ENCODE measurements at places on chromosomes 11 and 22.

- no peak for DNase-seq
Observed at GRCh38 chr11:69137151-69137844, 18.4 kb upstream of the SMIM38 start.

DNA sequence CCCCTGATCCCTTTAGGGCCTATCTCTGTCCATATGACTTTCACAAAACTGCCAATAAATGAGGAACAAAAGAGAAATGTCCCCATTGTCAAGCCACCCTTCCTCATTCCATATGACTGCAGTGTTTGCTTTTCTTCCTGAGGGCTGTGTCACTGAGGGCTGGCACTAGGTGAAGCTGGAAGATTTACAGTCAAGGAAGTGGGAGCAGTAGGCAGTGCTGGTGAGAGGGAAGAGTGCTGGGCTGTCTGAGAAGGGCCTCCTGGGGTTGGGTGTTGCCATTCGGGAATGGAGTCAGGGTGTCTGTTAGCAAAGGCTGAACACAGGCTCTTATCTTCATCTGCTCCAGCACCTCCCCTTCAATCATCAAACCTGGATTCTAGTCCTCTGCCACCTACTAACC is 30.9 kb downstream of the INSC start:
- no peak for DNase-seq

GRCh38 chr11:87754685-87755084 is 420.6 kb downstream of the RAB38 start:
- no peak for DNase-seq

DNA sequence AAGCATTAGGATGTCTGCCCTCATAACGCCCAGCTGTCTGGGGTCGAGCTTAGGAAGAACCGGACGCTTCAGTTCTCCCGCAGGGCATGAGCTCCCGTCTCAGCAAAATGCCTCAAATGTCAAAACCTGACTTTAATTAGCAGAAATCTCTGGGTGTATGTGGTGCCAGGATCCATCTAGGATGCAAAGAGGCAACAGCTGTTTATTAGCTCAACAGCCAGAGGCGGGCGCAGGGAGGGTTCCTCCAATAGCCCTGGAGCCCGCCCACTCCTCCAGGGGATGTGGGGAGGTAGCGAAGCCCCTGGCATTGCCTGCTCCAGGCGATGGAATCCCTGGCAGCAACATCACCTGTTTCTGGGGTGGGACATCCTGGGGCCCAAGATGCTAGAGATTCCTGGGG is 39.4 kb upstream of the RTL6 start:
- DNase-seq = no peak

GRCh38 chr22:28958611-28959010 is 75.2 kb downstream of the ZNRF3 start:
- no peak for DNase-seq

- no peak for DNase-seq
Observed at GRCh38 chr11:31808721-31809540, 2.2 kb downstream of the PAX6 start.

GRCh38 chr11:20038972-20039371 is 121.3 kb downstream of the DBX1 start:
- DNase-seq = no peak

DNA sequence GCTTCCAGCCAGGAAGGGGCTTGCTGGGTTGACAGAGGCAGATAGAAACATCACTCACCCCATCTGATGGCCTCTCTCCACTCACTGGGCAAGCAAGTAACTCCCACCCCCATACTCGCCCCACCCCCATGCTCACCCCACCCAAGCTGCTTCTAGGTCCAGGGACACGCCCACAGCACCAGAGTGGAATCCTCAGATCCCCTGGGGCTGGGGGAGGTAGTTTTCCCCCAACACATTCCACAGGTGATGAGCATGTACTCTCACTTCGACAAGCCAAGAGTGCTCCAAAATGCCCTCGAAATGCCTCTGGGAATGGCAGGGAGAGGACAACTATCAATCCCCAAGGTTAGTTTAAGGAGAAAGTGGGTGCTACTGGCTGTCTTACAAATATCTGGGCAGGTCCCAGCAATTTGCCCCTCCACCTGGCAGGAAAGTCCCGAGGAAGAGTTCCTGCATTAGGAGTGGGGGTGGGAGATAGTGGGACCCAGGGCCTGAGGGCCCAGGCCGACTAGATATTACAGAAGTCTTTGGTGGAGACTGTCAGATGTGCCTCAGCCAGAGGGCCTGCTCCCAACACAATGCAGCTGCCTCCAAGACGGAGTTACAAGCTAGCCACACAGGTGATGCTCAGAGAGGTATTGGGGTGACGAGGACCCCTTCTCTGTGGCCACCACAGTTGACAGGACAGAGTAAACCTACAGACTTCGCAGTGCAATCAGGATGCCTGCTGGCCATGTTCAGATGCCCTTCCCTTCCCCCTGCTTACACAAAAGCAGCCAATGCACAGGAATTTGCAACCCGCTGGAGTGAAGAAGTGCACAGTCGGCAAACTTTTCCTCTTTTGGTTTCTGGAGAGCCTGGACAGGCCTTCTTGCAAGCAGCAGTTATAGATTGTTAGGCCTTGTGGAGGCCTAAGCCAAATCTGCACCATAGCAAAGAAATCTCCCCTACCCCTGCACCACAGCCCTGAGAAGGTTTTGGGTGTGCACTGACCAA is 2.9 kb upstream of the LMO1 start:
- DNase-seq = no peak

- DNase-seq = no peak
Observed at GRCh38 chr11:4072668-4073285, 21.8 kb upstream of the RRM1 start.

DNA sequence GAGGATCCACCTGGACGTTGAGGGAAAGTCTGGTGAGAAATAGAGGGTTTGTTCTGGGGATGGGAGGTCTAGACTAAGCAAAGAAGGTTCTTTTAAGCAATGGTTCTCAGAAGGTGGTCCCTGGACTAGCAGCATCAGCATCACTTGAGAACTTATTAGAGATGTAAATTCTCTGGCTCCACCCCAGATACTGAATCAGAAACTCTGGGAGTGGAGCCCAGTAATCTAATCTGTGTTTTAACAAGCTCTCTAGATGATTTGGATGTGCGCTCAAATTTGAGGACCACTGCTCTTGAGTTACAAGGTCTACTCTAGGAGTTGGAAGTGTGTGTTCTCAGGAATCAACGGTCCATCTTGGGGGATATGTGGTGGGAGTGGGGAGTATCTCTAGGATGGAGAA is 3.3 kb upstream of the ABCG4 start:
- DNase-seq = no peak

- no peak for DNase-seq
Observed at GRCh38 chr11:131658952-131659351, 288.5 kb downstream of the NTM start.

DNA sequence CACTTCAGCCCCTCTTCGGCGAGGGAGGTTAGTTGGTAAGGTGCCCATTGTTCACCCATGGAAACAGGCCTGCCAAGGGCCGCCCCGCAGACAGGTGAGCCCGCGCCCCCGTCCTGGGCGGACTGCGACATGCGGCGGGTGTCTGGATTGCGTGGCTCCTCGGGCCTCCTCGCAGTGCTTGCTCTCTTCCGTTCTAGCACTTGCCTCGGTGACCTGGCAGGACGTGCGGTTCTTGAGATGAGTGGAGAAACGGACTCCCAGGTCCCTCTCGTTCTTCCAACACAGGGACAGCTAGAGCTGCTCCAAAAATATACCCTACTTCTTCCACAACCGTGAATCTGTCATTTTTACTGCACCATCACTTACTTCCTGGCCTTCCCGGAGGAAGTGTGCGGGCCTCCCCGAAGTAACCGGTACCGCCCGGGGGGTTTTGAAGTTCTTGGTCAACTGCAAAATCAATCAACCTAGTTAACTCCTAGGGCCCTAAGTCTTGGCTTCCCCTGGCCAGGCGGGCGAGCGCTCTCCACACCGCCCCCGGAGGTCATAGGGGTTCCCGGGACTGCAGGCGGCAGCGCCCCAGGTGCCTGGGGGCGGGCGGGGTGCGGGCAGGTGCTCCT is 745 bp upstream of the ZBTB44 start:
- DNase-seq = no peak

GRCh38 chr11:122306831-122307391 is 190.9 kb upstream of the BLID start:
- no peak for DNase-seq

- DNase-seq = no peak
Observed at GRCh38 chr22:28977481-28977971, 84.1 kb downstream of the C22orf31 start.

- no peak for DNase-seq
Observed at GRCh38 chr11:8062781-8063257, 18.2 kb upstream of the TUB start.

DNA sequence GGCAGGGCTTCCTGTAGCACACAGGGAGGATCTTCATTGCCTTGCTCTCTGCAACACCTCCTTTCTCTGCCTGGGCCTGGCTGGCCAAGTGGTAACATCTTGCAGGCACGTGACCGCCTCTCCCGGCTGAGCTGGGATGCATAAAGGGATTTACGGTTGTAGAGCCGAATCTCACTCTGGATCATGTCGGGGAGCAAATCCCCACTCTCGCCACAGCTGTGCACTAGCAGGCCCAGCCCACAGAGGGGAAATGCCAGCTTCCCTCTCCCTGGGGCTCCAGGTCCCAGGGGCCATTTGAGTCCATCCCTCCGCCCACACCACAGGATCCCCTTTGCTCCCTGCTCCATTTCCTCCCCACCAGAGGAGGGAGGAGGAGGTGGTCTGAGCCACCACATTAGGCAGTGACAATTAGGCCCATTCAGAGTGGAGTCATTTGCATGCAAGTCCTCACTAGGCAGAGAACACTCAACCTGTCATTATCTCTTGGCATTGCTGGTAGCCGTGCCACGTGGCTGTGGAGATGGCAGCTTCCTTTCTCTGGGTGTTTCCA is 196.7 kb downstream of the DSCAML1 start:
- no peak for DNase-seq

Measured in activated CD8-positive, alpha-beta memory T cell treated with anti-CD3 and anti-CD28 coated beads for 1 hour (primary cell).